ENCODE measurements at places on chromosomes 1 and 21.

GRCh38 chr1:35565742-35566133, 7.4 kb upstream of the TFAP2E start:
- no peak for DNase-seq

DNA sequence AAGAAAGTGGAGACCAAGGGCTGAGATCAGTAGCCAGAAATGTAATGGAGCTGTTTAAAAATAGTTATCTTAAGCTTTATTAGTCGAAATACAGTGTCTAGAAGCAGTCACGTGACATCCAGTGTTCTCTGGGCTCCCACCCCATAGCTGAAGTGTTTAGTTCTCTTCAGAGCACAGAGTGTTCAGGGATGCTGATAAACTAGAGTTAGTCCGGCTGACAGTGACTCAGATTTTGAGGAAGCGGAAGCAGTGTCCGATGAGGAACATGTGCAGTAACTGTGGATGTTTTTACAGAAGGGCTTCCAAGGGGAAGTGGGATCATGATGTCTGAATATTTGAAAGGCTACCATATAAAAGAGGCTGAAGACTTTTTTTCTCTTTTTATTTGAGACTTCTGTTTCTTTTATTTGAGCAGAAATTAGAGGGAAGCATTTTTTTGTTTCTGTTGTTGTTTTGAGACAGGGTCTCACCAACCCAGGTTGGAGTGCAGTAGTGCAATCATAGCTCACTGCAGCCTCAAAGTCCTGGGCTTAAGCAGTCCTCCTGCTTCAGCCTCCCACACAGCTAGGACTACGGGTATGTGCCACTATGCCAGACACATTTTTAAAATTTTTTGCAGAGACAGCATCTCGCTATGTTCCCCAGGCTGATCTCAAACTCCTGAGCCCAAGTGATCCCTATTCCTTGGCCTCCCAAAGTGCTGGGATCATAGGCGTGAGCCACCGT, 124.2 kb downstream of the GALNT2 start:
- no peak for DNase-seq

- no peak for DNase-seq
Measured at GRCh38 chr1:227779021-227779441, 36.4 kb upstream of the PRSS38 start.

- no peak for DNase-seq
Measured at GRCh38 chr1:197692965-197693364, 82.3 kb downstream of the DENND1B start.

DNA sequence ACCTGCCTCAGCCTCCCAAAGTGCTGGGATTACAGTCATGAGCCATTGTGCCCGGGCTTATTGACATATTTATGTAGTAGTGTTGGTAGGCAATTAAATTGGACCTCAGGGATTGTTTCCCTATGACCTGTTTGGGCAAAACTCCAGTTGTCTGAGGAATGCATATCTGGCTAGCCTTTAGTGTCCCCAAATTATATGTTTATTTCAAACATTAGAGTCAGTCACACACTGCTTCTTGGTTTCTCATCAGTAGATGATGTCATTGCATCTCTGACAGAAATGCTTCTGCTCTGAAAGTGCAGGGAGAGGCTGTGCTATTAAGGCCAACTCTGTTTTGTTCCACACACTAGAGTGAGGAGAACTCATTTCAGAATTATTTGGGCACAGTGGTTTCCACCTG, 12.5 kb downstream of the PIP5K1A start:
- no peak for DNase-seq

- DNase-seq = no peak
Measured at GRCh38 chr1:162903246-162903645, 42.3 kb upstream of the CCDC190 start.

- DNase-seq = no peak
Measured at GRCh38 chr1:14112613-14113012, 412.6 kb downstream of the PRDM2 start.

DNA sequence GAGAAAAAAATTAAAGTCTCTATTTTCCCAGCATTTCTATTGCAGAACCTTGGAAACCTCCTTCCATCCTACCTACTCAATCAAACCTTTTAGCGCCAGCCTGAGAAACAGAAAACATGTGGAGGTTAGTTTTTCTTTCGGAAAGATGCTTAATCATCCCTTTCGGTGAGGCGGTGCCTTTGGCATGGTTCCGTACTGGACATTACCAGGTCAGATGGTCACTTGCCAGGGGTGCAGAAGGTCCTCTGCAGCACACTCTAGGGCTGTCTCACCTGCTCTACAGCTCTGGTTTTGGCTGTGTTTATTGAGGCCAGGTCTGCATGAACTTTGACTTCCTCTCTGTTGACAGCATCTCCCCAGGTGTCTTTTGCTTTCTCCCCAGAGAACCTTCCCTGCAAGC, 121.5 kb downstream of the PLD5 start:
- no peak for DNase-seq

GRCh38 chr1:167861664-167862381, 52.1 kb downstream of the ADCY10 start:
- DNase-seq = no peak

- DNase-seq = no peak
Measured at GRCh38 chr1:199002661-199003060, 363.8 kb downstream of the PTPRC start.

- DNase-seq = no peak
Measured at GRCh38 chr1:44676484-44677200, 2.1 kb downstream of the ARMH1 start.

GRCh38 chr1:42978317-42979035, 19.8 kb upstream of the SLC2A1 start:
- DNase-seq = no peak

DNA sequence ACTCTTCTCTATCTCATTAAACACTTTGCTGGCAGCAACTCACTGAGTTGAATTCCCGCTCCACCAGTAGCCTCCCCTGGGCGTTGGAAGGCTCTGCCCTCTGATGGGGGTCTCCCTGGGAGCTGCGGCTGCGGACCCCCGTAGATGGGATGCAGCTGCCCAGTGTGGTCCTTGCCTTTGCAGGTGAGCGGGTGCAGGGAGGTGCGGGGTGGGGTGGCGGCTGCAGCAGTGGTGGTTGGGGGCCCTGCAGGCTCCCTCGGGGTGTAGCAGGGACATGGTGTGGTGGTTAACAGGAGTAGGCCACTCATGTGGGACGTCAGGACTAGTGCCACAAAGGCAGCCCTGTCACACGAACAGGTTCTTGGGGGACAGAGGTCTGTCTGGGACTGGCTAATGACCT, 42.0 kb downstream of the GALNT2 start:
- no peak for DNase-seq

DNA sequence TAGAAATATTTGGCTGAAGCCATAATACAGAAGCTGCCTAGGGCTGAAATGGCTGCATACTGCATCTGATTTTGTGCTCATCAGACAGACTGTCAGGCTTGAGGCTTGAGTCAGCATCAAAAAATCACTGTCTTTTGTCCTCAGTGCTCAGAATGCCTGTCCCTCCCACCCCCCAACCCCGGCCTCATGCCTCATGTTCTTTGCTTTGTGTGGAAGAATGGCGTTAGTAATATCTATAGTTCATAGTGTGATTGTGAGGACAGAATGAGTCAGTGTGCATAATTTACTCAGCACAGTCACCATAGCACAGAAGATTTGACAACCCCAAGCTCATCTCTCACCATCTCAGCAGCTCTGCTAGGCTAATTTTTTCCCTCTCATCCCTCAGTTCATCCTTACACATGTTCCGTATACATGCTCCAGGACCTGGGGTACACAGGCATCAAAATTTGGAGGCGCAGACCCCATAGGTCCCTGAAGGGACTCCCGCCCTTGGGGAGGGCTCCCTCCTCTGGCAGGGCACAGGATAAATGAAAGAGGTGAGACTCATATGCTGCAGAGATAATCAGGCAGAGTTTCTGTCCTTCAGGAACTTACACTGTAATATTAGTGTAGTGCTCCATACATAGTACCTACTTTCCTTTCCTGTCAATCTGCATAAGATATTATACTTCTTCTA, 159.1 kb upstream of the C8B start:
- no peak for DNase-seq

DNA sequence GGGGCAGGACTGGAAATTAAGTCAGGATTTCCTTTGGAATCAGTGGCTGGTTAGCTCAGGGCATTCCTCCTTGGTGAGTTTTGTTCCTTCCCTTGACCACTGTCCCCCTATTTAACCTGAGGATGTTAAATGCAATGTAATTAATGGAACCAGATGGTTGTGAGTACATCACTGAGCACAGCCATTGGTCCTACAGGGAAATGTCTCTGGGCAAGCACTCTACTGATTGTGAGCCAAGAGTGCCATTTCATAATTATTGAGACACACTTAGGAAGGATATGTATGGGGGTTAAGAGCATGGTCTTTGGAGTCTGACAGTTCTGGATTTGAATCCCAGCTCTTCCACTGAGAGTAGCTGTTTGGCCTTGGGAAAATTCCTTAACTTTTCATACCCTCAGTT, 74.4 kb downstream of the SPAG17 start:
- no peak for DNase-seq

- no peak for DNase-seq
Measured at GRCh38 chr1:147072482-147073432, 99.5 kb downstream of the PRKAB2 start.

DNA sequence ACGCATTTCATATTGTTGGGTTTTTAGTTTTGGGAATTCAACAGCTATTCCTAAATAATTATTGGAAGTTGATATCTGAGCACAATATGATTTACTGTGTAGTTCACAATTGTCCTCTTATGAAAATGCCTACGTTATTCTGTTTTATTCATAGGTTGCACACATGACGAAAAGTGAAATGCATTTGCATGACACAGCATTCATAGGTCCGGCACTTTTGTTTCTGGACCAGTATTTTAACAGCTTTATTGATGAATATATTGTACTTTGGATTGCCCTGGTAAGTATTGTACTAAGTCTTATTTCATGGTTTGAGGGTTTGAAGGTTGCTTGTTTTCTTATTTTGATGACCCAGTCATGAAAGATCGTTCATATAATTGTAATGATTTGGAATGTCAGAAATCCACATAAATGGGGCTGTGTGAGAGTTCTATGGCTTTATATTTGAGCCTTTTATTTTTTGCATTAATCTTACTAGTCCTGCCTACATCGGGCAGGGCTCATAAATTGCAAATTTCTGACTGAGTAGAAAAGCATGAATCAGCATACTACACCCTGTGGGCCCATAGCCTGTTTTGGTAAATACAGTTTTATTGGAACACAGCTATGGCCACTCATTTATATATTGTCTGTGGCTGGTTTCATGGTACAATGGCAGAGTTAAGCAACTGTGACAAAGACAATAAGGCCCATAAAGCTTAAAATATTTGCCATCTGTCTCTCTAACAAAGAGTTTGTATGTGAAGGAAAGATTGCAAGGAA, 17.0 kb downstream of the DENND2D start:
- DNase-seq = no peak

GRCh38 chr1:91273875-91274274, 130.8 kb downstream of the HFM1 start:
- DNase-seq = no peak

DNA sequence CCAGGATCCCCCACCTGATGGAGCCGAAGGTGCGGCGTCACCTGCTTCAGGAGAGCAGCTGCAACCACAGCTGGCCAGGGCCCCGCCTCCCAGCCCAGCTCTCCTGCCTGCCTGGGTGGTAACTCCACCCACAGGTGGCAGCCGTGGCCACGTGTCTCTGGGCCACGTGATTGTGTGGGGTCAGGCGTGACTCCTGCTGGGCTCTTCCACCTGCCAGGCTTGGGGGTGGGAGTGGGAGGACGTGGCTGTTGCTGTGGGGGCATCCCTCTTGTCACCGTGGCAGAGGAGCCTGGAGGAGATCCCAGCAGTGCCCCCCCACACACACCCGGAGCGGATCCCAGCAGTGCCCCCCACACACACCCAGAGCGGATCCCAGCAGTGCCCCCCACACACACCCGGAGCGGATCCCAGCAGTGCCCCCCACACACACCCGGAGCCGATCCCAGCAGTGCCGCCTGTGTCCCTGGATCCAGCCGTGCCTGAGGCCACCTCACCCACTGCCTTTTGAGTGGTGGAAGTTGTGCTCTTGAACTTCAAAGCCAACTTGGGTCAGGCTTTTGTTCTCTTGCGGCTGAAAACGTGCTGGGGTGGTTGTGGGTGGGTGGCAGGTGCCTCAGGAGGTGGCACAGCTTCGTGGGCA, 32.2 kb downstream of the POFUT2 start:
- DNase-seq = no peak

- DNase-seq = peak; percentile 44
Measured at GRCh38 chr1:204763773-204764427, 78.4 kb upstream of the LRRN2 start.

DNA sequence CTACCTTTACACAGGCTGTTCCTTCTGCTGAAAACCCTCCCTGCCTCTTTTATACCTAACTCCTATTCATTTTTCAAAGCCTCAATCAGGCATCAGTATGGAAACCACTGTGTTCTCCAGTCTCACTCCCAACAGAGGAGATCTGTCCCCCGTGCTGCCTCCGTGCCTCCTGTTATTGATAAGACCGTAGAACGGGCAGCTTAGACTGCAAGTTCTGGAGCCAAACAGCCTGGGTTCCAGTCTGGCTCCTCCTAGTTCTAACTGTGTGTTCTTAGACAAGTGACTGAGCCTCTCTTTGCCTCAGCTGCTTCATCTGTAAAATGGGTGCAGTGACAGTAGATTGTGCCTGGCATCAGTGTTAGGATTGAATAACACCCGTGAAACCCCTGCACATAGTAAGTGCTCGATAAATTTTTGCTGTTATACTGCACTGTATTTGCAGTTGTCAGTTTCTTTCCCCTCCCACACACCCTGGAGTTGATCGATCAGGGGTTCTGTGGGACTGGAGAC, 17.0 kb upstream of the IFFO2 start:
- DNase-seq = no peak

- DNase-seq = peak; percentile 29
Measured at GRCh38 chr1:167629681-167630567, at the start of gene RCSD1. Gene RCSD1, plus strand, starts transcription at chr1:167630232. Its CDS starts 192 bp downstream, at chr1:167630424.

DNA sequence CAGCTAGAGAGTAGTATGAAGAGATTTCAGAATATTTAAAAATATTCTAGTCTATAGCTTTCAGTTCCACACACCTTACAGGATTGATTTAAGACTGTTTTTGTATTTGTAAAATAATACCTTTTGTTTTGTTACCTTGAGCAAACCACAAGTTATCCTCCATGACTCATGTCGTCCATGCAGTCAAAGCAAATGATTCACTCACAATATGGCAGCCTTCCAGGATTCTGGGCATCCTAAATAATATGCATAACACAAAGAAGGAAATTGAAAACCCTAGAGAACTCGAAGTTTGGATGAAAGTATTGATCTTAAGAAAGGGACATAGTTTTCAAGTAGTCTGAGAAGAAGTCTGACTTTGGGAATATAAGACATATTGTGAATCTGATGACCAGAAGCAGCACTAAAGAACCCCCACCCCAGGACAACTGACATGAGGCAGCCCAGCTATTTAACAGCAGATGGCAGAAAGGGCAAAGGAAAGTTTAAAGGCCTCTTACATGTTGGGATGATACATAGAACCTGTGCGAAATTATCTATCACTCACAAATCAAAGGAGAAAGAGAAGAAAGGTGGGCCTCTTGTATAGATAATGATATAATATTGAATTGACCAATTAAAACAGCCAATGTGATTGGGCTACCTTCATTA, 857.9 kb downstream of the BRINP3 start:
- no peak for DNase-seq

DNA sequence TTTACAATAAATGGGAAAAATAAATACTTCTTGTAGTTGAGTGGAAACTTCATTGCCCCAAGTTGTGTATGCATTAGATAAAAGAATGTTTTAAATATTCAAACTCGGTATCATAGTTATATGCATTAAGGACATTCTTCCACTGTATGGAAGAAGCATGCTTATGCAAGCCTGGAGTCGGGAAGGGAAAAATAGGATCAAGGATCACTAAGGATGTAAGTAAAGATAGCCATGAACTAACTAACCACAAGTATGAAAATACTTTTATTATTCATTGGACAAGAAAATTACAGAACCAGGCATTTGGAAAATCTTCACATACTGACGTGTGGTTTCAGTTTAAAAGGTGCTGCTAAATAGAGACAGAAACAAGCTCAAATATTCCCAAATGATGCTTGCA, 26.9 kb upstream of the DPYD start:
- DNase-seq = no peak
